ENCODE measurements at places on chromosomes 2 and 18.
A peak's percentile ranks its signal among the peaks of the same experiment; 100 is the strongest.

GRCh38 chr18:10530852-10531251 lies 5.0 kb downstream of the NAPG start:
- DNase-seq = no peak

DNA sequence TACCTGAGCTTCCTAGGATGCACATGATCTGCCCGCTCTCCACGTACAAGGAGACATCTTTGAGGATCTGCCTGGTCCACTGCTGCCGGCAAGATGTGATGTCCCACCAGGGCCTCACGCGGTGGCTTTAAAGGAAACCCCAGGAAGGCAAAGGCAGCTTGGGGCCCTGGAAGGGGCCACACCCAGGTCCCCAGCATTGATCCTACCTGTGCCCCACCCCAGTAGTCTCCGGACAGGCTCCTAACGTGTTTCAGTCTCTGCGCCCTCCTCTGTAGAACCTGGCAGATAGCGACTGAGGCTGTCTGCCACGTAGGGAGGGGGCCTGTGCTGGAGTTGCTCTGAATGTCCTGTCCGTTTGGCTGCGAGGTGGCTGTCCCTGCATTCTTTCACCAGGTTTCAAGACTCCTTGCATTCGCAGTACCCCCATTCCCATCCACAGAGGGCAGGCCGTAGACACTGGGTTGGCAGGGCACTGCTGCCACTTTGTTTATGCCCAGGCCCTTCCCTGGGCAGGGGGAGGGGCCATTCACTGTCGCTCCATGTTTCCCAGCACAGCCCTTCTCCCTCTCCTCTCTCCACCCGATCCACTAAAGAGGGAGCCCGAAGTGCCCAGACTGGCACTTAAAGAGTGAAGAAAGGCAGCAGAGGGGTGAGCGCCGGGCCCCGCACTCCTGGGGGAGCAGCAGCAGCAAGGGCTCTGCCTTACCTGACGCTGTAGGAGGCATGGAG lies 644 bp downstream of the ABCG5 start:
- DNase-seq = no peak

DNA sequence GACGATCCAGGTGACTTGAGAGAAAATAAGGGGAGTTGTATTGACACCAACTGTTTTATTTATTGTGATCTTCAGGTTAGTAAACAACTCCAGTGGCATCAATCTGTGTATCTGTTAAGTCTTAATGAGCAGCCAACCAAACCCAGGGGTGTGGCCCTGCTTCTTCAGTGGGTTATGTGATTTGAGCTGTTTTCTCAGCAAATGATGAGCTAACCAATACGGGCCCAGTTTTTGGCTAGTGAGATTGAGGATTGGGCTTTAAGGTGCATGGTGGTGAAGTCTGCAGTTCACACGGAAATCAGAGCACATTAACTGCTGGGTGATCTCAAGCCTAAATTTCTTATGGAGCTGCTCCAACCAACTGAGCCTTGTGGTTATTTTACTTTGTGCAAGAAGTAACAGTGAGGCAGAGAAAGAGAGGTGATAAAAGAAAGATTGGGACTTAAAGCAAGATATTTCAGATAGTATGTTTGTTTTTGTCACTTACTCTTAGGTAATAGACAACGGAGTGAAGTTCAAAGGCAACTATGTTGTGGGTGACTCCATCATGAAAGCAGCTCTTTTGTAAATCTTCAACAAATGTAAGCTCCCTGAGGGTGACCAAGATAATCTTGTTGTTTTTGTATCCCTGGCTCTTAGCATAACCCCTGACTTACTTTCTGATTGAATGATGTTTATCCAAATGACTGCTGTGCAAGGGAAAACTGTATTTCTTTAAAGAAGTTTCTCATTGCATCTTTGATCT lies 2.4 kb downstream of the MTCL1 start:
- no peak for DNase-seq

DNA sequence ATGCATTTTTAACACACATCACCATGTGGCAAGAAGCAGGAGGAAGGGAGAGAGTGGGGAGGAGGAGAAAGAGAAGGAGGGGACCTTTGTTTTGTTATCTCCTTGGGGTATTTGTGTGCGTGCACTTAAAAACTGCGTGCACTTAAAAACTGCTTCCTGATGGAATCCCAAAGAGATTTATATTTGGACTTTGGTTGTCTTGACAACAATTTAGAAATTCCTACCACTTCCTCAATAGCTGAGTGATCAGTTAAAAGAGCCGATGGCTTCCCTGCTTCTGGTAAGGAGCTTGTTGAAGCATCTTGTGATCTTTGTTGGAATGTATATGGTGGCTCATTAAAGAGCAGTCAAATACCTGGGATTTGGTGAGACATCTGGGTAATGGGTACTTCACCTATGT lies 4.5 kb downstream of the RAB31 start:
- DNase-seq = no peak

DNA sequence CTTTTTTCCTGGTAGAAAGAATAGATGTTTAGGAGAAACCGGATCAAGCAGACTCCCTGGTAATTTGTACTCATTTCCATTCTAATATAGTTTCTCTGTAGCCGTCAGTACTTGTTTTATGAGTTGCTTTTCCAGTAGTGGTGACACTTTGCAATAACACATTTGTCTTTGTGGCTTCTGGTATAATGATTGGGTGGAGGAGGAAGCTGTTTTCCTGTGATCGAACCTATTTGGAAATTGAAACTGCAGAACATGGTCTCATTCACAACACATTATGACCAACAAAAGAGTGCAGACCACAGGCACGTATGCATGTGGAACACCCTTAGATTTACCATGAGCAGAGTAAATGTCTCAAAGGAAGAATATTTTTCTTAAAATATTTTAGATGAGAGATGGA lies 7.6 kb upstream of the SERPINB12 start:
- no peak for DNase-seq

- no peak for DNase-seq
Measured at GRCh38 chr18:57859314-57859713, 56.2 kb upstream of the ATP8B1 start.

DNA sequence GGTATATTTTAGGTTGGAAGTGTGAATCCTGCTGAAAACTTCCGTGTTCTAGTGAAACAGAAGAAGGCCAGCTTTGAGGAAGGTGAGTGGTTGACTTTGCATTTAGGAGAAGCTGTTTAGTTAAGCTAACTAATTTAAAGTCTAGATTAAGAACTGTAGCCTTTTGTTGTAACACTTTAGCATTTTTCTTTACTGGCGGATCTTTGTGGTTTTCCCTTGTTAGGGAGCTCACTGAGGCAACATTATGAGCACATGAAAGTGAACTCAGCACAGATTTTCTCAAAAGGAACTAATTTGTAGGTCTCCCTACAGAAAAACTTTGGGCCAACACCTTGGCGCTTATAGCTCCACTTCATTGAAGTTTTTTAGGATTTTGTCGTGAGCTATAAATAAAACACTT lies 52.8 kb downstream of the XRCC5 start:
- DNase-seq = no peak

DNA sequence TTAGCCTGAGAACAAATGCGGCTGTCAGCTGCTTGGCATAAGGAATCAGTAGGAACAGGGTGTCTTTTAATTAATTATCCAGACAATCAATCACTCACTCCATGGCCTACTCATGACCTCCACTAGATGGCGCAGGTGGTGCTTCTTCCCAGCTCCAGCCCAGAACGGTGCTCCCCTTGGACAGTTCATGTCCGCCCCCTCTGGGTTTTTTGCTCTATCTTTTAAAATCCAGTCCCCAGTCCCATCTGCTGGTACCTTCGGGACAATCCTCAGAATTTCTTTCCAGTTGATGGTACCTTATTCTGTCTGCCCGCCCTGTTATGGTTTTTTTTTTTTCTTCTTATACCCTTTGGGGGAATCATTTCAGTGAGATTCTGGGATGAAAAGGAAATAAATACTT lies 99.8 kb downstream of the CACNB4 start:
- peak; percentile 1 for DNase-seq

DNA sequence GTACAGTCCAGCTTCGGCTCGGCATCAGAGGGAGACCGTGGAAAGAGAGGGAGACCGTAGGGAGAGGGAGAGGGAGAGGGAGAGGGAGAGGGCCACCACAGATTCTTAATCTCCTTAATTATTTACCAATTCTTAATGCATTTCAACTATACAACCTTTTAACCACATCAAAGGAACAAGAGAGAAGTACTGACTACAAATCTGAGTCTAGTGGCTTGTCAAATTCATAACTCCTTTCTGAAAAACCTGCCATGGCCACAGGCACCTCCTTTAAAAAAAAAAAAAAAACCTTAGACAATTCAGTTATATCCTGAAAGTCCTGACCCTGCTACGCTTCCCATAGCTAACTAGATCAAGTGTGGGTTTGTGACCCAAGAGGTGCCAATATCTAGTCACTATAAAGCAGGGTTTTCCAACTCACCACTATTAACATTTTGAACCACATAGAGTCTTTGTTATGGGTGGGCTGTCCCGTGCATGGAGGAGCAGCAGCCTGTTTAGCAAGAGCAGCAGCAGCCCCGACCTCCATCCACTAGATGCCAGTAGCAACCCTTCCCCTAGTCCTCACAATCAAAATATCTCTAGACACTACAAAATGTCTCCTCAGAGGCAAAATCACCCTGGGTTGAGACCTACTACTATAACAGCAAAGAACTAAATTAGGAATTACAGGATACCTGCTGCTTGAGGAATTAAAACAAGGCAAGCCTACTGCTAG lies 6.8 kb downstream of the ESCO1 start:
- DNase-seq = no peak

DNA sequence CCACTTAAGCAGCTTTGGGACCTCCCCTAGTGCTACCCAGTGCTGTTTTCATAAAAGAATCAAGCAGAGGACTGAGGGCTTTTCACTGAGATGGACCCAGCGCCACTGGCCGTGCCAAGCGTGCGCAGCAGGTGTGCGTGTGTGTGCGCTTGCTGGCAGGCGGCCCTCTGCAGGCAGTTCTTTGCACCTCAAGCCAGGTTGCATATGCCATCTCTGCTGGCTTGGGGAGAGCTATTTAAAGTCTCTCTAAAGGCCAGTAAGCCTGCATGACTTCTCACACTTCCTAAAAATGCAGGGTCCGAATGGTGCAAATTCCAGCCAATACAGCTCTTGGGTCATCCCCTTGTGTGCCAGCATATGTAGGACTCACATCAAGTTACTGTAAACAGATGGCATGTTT lies 255.5 kb downstream of the RNF152 start:
- DNase-seq = no peak

GRCh38 chr2:45354776-45355175 lies 256.3 kb downstream of the SRBD1 start:
- DNase-seq = no peak

GRCh38 chr18:62992877-62993365 lies 277.6 kb downstream of the PHLPP1 start:
- DNase-seq = no peak

- DNase-seq = no peak
Measured at GRCh38 chr2:143950704-143951103, 569.2 kb downstream of the ZEB2 start.

DNA sequence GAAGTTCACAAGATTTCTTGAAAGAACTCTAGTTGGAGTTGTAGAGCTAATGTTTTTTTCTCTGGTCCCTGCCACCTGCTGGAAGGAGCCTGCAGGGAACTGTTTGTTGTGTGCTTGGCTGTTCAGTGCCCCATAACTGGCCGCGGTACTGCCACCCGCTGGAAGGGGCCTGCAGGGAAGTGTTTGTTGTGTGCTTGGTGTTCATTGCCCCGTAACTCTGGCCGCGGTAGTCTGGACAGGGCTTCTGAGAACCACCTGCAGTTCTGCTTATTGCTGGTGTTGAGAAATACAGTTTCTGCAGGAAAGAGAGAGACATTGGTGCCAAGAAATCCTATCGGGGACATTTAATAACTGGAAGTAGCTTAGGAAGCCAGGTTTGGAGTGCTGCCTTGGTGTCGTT lies 58.1 kb downstream of the AGAP1 start:
- no peak for DNase-seq

DNA sequence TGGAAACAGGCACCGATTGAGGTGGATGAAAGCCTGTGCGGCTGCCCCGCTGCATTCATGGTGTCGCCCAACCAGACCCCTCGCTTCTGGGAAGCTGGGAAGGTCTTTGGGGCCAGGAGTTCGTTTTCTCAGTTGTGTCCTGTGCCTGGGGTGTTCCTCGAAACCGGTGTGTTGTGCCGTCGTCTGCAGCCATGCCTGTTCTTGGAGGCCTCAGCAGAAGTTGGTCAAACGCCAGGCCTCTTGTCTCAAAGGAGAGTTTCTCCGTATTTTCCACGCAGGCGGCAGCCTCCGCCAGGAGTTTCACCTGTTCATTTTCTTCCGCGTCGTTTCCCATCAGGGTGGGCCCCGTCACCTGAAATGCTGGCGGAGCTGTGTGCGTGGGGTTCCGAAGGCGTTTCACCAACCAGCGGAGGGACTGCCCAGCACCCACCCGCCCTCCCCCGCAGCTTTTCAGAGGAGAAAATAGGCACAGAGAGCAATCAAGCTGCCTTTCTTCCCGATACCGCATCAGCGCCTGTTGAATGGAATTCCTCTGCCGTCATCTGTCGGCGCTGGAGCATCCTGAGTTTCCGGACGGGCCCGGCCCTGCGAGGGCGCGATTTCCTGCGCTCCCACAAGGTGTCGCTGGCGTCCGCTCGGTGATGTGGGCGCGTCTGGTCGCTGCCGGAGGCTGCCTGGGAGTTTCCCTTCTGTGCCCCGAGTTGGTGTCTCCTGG lies 17.0 kb upstream of the NFATC1 start:
- DNase-seq = peak; percentile 74

DNA sequence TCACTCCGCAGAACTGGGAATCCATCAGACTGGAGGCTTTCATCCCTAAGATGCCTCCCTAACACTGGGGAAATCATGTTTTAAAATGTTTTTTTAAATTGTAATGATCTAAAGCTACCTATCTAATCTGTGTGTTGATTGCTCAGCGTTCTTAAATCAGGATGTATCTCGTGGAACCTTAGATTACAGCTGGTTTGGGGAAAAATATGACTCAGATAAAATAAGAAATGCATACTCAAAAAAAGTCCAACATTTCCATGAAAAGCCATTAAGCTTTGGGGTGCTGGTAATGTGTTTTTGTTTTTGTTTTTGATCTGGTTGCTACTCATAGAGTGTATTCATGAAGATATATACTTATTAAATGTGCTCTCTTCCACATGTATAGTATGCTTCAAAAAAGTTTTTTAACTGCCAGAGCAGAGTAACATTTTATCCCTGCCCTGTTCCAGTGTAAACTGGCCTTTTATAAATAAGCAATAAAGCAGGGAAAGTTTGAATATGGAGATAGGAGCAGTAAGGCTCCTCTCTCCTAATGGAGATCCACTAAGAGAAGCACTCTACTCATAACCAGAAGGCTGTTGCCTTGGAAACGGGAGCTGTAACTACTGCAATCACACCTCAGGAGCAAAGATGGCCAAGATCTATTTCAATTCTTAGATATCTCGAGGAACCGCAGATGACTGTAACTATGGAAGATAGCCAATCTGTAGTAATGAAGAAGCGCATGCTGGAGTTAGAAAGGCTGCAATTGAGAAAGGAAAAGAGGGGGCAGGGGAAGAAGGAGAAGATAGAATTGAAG lies 41.6 kb downstream of the ANKRD44 start:
- no peak for DNase-seq

DNA sequence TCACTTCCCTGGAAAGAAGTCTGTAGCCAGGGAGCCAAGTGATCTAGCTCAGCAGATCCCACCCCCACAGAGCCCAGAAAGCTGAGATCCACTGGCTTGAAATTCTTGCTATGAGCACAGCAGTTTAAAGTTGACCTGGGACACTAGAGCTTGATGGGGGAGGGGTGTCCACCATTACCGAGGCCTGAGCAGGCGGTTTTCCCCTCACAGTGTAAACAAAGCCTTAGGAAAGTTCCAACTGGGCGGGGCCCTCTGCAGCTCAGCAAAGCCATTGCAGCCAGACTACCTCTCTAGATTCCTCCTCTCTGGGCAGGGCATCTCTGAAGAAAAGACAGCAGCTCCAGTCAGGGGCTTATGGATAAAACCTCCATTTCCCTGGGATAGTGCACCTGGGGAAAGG lies 887.2 kb upstream of the LRATD1 start:
- no peak for DNase-seq

GRCh38 chr2:220212296-220213080 lies 585.1 kb downstream of the SLC4A3 start:
- DNase-seq = no peak

Measured in effector CD8-positive, alpha-beta T cell (primary cell).